ENCODE measurements at places on chromosomes 1 and 21.

DNA sequence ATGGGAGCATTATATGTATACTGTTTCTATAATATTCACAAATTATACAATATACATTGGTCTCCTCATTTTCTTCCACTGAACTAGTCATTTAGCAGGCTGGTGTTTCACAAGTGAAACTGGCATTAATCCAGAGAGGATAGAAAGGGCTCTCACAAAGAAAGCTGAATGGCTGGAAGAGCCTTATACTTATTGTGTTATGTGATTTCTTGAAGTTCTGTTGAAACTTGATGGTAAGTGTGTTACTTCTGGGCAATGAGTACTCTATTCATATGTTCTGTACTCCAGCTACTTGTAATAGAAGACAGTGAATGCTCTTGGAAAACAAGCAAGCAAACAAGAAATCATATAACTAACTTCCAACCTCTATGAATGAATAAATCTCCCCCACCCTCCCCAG lies 14.9 kb downstream of the STX12 start:
- no peak for DNase-seq

GRCh38 chr1:197908716-197909220 lies 6.3 kb downstream of the C1orf53 start:
- DNase-seq: no peak

GRCh38 chr1:117501281-117501680 lies 104.6 kb upstream of the TENT5C start:
- DNase-seq: no peak

DNA sequence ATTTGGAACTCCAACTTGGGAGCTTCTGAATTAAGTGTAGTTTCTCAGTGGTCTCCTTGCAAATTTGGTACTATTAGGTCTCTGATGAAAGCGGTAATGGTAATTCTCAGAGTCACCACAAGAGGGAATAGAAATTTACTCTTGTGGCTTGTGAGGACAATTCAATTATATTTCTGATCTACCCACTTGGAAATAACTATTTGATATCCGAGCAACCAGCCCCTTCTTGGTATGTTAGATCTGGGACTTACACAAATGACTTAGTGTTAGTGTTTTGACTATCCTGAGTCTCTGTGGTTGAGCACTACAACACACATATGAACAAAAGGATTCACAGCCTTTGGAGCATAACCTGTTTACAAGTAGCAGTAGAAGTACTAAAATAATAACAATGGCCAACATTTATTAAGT lies 68.1 kb downstream of the RPS6KA1 start:
- DNase-seq: peak; percentile 65
